ENCODE measurements at places on chromosomes 1 and 21.

GRCh38 chr1:163203561-163203960 is 845 bp upstream of the RGS5 start:
- DNase-seq: no peak

DNA sequence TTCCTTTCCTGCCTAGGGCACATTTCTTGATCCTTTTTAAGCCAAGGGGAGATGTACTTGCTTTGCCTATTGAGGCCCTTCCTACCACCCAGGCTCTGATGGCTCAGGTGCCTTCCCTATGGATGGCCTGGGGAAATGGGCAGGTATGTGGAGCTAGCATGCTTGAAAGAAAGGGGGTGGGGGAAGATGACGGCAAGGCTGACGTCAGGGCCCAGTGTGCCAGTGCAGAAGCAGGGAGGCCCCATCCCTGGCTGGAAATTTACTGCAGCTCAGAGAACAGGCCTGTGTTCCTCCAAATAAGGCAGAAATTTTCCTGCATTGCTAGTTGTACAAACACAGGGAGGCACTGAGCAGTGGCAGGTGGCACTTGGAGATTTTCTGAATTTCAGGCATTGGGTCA is 453.2 kb upstream of the VAMP3 start:
- DNase-seq: no peak

GRCh38 chr1:17849216-17849615 is 94.1 kb downstream of the ACTL8 start:
- peak; percentile 23 for DNase-seq

DNA sequence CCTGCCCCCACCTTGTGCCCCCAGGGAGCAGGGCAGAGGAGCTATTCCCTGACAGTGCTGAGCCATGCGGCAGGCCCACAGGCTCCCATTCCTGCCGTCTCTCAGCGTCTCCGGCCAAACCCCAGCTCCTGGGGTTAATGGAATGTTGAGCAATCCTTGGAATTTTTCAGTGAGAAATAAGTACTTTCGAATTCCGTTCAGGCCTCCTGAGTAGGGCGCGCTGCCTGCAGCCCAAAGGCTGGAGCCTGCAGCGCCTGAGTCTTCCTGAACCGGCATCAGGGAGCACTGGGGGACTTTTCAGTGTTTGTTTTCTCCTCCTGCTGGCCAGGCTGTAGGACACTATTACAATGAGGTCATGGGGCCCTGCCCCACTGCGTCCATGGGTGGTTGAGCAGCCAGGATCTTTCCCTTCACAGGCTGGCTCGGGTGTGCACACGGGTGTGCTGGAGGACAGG is 33.3 kb upstream of the CSF1 start:
- no peak for DNase-seq

DNA sequence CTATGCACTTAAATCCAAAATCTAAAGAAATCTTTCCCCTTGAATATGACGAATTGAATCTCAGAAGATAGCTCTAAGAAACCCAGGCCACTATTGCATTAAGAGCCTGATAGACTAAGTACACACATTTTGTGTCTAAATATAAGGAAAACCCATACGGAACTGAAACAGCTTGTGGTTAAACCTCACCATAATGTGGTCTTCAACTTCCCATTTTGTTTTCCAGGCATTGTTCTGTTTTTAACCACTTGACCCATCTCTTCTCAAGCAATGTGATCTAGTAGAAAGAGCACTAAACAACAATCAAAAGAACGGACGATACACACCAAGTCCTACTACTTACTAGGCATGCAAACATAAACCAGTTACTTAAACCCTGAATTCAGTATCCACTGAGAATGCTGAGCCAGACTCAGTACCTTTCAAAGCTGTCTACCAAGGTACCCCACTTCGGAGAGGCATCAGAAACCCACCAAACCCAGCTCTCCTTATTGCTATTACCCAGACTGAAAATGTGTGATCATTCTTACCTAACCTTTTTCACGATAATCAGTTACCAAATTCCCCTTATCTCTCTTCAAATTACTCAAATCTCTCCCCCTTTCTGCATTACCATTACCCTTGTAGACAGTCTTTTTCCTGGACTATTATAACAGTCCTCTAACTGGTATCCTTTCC is 12.8 kb downstream of the OTUD7B start:
- no peak for DNase-seq

DNA sequence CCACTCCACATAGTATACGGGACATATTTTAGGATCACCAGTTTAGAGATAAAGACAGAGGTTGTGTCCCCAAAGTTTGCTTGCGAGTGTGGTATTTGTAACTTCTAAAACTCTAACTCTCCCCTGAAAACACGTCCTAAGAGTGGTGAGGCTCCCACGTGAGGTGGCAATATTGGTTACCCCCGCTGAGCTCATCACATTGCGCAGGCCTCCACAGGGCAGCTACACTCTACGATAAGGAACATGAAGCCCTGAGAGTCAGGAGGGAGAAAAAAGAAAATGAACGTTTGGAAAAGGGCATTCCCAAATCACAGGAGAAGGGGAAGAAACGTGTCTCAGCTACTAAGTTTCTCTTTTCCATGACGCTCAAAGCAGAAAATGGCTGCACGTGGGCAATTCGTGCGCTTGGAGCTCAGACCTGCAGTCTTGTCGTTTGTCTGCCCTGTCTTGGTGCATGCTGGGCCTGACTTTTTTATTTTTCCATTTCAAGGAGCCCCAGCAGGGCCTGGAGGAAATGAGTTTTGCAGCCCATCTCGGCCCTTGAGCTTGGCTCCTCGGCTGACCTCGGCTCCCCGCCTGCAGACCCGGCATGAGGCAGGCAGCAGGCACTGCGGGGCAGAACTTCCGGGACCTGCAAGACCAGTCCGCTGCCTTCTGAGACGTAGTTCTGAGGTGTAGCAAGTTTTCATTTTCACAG is 25.7 kb downstream of the ERG start:
- no peak for DNase-seq

- no peak for DNase-seq
These were observed 65.4 kb downstream of the TP53BP2 start for GRCh38 chr1:223780318-223780717.

GRCh38 chr1:234525099-234525799 is 46.3 kb upstream of the TARBP1 start:
- DNase-seq: no peak

GRCh38 chr21:29151931-29152330 is 21.5 kb downstream of the MAP3K7CL start:
- DNase-seq: no peak

DNA sequence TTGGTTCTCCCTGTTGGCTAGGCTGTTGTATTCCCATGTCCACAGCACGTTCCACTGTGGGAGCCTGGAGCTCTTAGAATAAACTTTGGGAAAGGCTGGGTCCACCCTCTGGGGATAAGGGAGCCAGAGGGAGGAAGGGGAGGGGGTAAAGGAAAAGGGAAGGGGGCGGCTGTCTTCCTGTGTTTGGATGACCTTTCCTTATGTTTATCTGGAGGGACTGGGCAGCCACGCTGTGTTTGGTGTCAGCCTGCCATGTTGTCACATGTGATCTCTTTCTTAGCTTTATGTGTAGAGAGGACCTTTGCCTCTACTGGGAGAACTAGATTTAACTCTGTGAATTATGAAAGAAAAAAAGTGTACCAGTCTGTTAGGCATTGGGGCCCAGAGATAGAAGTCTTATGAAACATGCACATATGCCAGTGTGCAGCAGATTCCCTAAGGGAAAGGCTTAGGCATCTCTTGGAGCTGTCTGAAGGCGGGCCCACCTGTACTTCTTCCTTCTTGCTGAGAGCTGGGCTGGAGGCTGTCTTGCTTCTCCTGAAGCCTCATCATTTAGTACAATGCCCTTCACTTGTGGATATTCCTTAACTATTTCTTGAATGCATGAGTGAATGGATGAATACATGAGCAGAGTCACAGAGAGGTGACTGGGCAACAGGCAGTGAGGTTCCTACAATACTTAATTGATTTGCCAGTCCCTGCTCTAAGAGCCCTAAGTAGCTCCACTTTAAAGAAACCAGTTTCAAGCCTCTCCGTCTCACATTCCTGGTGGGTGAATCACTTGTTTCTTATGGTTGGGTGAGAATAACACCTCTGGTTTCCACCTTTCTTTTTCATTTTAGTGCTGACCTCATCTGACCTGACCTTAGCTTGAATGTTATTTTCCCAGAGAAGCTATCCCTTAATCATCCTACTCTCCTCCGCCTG is 62.5 kb upstream of the ARHGAP29 start:
- DNase-seq: no peak

DNA sequence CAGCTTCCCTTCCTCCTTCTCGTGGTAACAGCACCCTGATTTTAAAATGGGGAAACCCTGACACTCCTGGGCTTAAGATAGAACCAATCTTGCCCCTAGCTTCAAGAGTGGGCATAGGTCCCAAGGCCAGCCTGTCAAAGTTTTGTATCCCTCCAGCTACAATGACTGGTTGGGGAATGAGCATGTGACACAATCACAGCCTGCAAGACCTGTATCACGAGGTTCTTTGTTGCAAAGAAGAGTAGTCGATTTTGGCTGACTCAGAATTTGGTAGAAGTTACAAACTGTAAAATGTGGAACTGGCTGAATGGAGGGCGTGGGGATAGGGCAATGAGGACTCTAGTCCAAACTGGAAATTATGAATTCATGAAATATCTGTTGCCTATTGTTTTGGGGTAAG is 18.7 kb downstream of the CTSK start:
- no peak for DNase-seq

DNA sequence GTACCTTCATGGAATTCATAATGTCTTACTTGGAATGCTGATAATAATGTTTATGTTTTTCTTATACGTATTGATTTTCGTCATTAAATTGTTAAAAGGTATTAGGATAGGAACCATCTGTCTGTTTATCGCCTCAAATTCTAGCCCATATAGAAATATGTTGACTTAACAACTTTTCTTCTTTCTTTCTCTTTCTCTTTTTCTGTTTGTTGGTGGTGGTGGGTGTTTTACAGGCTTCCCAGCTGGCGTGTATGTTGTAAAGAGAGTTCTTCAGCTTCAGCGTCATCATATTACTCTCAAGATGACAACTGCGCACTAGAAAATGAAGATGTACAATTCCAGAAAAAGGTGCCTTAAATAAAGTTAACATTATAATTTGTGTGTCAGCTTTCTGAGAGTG is 18.3 kb downstream of the SUCO start:
- DNase-seq: no peak

- no peak for DNase-seq
These were observed 2.1 kb upstream of the S100A2 start for GRCh38 chr1:153567621-153568366.

DNA sequence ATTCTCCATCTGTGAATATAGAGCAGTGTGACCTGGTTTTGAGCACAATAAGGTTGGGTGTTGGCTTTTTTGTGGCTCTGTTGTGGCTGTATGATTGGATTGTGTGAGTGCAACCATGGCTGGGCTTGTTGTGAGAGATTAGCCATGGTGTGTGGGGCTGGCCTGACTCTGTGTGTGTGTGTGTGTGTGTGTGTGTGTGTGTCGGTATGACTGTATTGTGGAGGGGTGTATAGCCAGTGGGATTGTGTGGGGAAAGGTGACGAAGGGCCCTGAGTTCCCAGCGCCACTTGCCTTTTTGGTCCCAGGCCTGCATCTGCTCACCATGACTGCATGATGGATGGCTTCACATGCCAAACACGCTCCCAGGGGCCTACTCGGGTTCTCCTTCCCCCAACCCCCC is 5.9 kb upstream of the SLC6A9 start:
- no peak for DNase-seq

- DNase-seq: no peak
These were observed 32.2 kb downstream of the PHACTR4 start for GRCh38 chr1:28401760-28402159.

DNA sequence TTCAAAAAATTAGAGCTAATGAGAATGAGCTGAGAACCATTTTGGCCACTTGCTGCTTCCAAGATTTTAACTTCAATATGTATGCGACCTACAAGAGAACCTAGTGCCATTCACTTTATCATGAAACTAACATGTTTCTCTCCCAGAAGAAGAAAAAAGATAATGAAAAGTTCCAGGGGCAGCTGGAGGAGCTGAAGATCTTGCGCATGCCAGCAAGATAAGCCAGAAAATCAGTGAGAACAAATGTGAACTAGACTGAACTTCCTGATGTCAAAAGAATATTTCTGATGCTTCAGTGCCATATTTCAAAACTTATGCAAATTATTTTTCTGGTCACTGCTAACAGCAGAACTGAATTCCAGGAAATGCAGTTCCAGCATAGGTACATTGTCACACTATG is 1265.1 kb downstream of the BRINP3 start:
- no peak for DNase-seq

DNA sequence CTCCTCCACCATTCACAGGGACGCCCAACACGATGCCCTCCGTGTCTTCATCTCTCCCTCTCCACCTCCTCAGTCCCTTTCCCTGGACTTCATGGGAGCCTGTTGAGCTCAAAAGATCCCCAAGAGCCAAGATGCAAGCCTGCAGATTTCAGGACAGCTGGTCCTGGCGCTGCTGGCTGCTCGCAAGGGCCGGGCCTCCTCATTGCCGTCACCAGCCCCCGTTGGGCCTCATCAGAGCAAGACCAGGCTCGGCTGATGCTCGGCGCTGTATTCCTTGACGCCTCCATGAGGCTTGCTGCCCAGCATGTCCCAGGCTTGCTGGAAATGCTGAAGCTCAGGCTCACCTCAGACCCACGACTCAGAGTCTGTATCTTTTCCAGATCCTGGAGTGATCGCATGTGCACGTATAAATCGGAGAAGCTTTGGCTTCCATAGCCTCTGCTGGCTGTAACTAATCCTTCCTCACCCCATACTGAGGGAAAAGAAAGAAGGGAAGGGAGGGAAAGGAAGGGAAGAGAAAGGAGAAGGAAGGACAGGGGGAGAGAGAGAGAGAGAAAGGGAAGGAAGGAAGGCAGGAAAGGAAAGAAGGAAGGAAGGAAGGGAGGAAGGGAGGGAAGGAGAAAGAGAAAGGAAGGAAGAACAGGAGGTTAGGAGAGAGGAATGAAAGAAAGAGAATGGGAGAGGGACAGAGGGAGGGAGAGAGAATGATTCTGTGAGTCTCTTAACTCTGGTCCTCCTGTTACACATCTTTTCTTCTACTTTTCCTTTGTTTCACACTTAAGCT is 94.6 kb downstream of the KCNJ15 start:
- DNase-seq: no peak

- DNase-seq: no peak
These were observed 42.8 kb upstream of the JAK1 start for GRCh38 chr1:65009176-65009575.

DNA sequence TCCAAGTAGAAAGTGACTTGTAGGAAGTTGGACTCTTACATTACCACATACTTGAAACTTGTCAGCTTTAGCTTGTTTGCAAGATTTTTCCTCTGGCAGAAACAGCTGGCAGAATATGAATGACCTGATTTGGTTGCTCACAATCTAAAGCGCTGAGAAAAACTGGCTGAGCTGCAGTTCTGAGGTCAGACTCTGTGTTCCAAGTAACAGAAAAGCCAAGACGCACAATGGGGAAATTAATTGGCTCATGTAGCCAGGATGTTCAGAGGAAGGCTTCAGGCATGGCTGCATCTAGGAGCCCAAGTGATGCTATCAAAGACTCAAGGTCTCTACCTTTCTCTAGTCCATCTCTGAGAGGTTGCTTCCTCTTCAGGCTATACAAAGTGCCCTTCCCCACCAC is 27.0 kb downstream of the ALPL start:
- no peak for DNase-seq

All from DMS79 treated with DMSO at 0.1 percent for 48 hours (cell line).